ENCODE measurements at places on chromosomes 6 and 20.

GRCh38 chr20:57425150-57426013 lies 34.2 kb downstream of the RBM38 start:
- no peak for DNase-seq

DNA sequence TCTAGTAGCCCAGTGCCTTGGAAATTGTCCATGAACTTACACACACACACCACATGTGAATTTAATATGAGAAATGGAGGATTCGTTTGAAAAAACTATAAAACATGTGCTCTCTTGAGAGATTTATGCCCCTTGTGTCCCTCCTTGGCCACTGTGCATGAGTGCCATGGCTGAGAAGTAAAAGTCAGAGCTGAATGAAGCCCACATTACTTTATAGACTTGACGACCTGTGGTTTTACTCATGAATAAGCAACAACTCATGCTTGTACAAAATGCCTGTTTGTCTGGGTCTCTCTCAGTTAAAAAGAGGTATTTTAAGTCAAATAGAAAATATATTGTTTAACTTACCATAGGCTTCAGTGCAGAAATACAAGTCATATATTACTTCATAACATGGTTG lies 102.7 kb downstream of the KCNQ5 start:
- peak; percentile 71 for DNase-seq

DNA sequence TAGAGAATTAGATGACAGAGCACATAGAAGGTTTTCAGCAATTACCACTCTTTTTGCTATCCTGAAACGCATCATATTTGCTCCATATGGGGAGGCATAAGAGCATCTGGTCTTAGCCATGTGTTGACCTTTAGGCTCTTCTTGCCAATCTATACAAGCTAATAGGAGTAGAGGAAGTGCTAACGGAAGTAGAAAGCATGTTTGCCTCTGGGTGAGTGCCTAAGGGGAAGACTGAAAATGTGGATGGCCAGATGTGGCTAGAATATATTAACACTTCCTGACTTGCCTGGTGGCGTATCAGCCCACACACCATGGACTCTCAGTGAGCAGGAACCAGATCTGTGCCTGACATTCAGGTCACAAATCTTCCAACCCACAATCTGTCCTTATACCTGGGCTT lies 136.3 kb downstream of the LRRC1 start:
- DNase-seq: no peak

GRCh38 chr20:33339515-33340058 lies 56.6 kb downstream of the BPIFB1 start:
- DNase-seq: no peak

DNA sequence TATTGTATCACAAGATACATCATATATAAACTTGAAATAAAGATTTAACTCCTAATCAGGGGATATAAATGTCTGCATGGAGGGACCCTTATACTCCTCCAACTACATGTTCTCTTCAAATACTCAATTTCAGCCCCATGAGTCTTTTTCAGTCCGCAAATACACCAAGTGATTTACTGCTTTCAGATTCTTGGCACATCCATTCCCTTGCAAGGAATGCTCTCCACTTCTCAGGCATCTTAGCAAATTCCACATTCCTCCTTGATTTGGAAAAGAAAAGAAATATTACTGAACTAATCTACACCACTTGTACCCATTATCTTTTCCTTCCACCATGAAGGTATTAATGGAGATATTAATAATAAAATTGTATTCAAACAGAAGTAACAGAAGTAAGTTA lies 999.4 kb upstream of the GJE1 start:
- DNase-seq: no peak

DNA sequence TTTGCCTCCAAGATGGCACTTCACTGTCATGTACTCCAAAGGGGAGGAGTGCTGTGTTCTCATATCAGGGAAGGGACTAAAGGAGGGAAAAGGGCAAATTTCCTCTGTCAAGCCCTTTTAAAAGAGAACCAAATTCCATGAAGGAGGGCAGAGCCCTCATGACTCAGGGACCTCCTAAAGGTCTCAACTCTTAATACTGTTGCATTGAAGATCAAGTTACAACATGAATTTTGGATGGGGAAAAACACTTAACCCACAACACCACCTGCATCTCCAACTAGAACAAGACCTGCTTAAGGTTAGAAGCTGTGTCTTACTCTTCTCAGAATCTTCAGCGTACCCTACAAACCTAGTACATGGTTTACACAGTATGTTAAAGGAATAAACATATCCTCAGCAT lies 23.7 kb upstream of the FBXO30 start:
- no peak for DNase-seq

All from RCC 7860 (cell line).